ENCODE measurements at places on chromosomes 3 and 15.

DNA sequence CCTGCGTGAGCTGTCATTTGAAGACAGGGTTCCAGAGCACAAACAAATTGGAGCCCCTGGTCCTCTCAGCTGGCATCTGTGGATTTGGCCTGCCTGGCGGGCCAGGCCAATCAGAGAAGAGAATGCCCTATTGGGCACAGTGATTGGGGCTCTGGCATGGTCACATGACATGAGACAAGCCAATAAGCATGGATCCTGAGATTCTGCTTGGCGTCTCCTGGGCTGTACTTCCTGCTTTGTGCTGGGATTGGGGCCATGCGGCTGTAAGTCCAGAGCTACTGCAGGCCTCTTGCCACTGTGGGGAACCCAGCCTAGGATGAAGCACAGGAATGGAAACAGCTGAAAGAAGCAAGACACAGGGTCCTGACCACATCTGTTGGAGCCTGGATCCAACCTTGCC is 121.4 kb downstream of the FBLN2 start:
- H3K27me3 ChIP-seq, result peaks cover 21% of the 10 kb centered on the region
- H3K4me1 ChIP-seq, result no peaks in the 10 kb centered on the region
- H3K27ac ChIP-seq, result no peak overlapping the region
- no peak overlapping the region for H3K4me3 ChIP-seq
- no peak for DNase-seq
- no peaks in the 10 kb centered on the region for H3K36me3 ChIP-seq

GRCh38 chr3:17179381-17180205 is 294.8 kb downstream of the PLCL2 start:
- no peaks in the 10 kb centered on the region for H3K36me3 ChIP-seq
- H3K27me3 ChIP-seq, result no peaks in the 10 kb centered on the region
- no peaks in the 10 kb centered on the region for H3K4me1 ChIP-seq
- no peak for DNase-seq

DNA sequence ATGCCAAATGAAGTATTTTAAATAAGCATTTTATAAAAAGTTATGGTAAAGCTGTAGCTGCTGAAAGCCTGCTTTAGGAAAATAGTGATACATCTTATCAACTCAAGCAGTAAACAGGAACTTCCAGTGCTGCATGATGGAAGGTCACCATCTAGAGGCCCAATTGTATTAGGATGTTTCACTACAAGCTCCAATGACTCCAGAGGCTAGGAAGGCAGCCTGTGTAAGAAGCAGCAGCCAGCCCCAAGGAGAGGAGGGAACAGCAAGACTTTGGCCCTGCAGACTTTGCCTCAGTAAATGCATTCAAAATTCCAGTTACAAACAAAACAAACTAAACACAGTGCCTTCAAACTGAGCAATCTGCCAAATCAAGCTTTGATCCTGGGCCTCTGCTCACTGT is 32.1 kb downstream of the ILDR1 start:
- H3K27ac ChIP-seq, result no peak overlapping the region
- H3K4me3 ChIP-seq, result no peak overlapping the region
- no peaks in the 10 kb centered on the region for H3K36me3 ChIP-seq
- no peaks in the 10 kb centered on the region for H3K27me3 ChIP-seq

DNA sequence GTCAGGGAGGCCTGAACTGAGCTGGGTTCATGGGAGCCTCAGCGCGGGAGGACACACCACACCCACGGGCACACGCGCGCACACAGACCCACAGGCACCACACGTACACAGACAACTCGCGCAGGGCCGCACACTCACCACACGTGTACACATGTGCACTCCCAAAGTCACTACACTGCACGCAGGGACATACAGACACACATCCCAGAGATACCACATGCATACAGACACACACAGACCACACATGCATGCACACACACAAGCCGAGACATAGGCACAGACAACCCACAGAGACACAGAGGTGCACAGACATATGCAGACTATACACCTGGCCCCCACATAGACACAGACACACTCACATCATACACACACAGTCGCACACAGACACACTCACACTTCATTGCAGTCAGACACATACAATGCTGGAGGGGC is 1.1 kb upstream of the MGLL start:
- no peaks in the 10 kb centered on the region for H3K27me3 ChIP-seq
- peak; percentile 25 for DNase-seq
- peak overlapping the region; percentile 62 for H3K27ac ChIP-seq

DNA sequence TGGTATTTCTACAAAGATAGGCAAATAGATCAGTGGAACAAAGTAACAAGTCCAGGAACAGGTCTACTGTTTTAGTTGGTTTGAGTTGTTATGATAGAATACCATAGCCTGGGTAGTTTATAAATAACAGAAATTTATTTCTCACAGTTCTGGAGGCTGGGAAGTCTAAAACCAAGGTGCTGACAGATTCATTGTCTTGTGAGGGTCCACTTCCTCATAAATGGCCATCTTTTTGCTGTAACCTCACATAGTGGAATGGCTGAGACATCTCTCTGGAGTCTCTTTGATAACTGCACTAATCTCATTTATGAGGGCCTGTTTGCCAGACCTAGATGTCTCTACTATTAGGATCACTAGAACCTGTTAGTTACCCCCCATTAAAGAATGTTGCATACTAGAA is 152.3 kb upstream of the MYRIP start:
- no peak for DNase-seq
- H3K4me3 ChIP-seq, result no peak overlapping the region
- H3K36me3 ChIP-seq, result no peaks in the 10 kb centered on the region
- no peak overlapping the region for H3K27ac ChIP-seq
- H3K27me3 ChIP-seq, result no peaks in the 10 kb centered on the region

DNA sequence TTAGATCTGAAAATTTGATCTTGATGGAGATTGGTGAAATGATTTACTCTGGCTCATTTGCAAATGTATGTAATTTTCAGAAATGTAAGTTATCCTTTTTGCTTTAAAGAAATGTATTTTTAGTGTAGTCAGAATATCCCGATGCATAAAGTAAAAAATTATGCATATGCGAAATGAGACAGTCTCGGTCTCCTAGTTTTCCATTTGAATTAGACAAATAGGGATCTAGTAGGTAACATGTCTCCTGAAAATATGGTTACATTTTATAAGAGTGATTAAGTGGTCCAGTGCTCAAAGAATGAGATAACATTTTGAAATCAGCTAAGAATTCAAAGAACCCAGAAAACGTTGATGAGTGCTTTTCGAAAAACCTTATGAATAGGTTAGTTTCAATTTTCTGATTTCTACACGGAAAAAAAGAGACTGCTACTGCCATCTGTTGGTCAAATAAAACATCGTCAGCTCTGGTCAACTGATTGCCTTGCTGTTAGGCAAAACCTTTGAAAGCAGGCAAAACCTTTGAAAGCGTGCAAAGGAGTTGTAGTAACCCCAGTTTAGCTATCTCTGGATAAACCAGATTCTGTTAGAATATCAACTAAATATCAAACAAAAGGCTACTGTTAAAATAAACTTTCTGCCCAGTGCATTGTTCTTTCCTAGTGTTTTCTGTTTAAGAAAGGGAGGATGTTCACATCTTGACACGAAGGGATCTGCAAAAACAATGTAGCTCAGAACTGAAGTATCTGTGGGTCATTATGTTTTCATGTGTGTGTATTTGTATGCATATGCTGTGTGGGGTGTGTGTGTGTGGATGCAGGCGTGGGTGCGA is 59.3 kb upstream of the CHMP2B start:
- no peaks in the 10 kb centered on the region for H3K36me3 ChIP-seq
- DNase-seq, result no peak
- no peaks in the 10 kb centered on the region for H3K4me1 ChIP-seq
- no peaks in the 10 kb centered on the region for H3K27me3 ChIP-seq

GRCh38 chr3:23489300-23490158 is 286.4 kb downstream of the UBE2E2 start:
- H3K27me3 ChIP-seq, result no peaks in the 10 kb centered on the region
- H3K27ac ChIP-seq, result no peak overlapping the region
- DNase-seq, result no peak
- no peak overlapping the region for H3K4me3 ChIP-seq
- H3K4me1 ChIP-seq, result no peaks in the 10 kb centered on the region
- no peaks in the 10 kb centered on the region for H3K36me3 ChIP-seq

All from tibial nerve (tissue), 4 donors.